CD4-positive, alpha-beta T cell treated with Interleukin-21 for 1 hour (primary cell): ENCODE measurements at places on chromosomes 7 and 10.

DNA sequence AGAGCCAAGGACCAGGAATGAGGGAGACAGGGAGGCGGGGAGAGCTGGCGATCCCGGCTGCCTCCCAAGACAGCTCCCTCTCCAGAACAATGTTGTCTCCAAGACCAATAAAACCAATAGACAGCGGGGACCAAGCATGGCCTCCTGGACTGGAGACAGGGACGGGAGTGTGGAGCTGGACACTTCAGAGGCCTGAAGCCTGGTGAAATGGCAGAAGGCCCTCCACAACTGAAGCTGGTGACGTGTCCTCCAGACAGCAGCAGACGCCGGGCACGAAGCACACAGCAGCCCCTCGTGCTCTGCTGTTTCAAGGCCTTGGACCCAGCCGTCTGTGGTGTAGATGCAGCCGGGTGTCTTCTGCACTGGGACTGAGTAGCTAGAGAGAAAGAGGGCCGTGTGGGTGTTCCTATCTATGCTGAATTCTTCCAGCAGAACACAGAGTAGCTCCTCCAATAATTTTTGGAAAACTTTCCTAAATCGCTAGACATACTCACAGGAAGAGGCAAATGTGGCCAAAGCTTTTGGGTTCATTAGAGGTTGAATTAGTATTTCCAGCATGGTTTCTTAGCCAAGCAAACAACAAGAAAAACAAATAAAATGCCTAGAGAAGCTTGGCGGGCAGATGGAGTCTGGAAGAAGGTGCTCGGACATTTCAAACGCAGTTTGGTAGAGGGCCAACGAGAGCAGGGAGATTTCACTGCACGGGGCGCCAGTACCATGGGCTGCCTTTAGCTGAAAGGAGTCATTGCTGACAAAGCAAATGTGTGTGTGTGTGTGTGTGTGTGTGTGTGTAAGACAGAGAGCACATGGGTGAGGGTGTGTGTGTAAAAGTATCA, 570.4 kb downstream of the TCERG1L start:
- DNase-seq, result no peak

- no peak for DNase-seq
These were observed 61.4 kb downstream of the ZRANB1 start for GRCh38 chr10:125003146-125003900.

GRCh38 chr10:84626397-84627087, 298.2 kb downstream of the CCSER2 start:
- DNase-seq, result no peak

DNA sequence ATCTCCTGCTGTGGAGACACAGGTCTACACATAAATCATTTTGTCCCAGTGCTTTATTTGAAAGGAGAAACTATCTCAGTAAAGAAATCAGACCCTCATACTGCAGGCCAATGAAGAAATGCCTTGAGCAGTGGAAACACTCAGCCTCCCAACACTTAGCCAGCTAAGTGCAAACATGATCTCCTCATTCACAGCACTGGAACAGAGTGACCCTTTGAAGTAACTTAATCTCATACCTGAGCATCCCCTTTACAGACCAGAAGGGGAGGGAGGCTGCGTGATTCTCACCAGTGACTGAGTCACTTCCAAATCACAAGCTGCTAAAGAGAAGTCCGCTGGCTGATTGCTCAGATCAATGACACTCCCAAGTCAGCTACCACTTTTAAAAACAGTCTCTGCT, 4.5 kb downstream of the CHST15 start:
- DNase-seq, result no peak

GRCh38 chr10:98420786-98421185, 5.8 kb upstream of the PYROXD2 start:
- DNase-seq, result no peak

DNA sequence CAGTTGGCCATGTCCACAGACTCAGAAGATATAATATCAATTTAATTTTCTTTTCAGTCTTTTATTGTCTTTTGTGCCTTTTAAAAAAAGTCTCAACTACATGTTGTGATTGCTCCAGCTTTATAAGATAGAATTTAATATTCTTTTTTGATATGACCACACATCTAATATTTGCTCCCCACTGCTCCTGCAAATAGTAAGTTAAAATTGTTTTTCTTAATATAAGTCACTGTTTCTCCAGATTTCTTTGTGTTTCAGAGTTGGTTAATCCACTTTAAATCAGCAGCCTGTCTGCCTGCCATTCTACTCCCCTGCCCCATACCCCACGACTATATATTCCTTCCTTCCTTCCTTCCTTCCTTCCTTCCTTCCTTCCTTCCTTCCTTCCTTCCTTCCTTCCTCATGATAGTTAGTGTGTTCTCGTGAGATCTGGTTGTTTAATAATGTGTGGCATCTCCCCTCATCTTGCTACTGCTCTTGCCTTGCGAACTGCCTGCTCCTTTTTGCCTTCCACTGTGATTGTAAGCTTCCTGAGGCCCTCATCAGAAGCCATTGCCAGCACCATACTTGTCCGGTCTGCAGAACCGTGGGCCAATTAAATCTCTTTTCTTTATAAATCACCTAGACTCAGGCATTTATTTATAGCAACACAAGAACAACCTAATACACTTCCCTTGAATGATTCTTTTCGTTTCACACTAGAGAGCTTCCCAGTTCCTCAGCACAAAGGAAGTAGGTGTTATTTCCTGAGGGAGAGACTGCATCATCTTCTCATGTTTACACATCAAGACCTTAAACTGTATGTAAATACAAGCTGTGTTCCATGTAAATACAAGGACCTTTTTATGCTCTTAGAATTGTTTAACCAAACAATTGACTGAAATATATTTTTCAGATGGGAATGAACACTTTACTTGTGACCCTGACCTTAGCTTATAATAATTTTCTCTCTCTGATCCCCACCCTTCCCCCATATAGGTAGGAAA, 24.5 kb downstream of the TAS2R16 start:
- DNase-seq, result no peak

- no peak for DNase-seq
These were observed 171.6 kb downstream of the GALNT17 start for GRCh38 chr7:71303566-71303965.

GRCh38 chr7:108045669-108046068, 42.7 kb upstream of the LAMB1 start:
- DNase-seq, result no peak

DNA sequence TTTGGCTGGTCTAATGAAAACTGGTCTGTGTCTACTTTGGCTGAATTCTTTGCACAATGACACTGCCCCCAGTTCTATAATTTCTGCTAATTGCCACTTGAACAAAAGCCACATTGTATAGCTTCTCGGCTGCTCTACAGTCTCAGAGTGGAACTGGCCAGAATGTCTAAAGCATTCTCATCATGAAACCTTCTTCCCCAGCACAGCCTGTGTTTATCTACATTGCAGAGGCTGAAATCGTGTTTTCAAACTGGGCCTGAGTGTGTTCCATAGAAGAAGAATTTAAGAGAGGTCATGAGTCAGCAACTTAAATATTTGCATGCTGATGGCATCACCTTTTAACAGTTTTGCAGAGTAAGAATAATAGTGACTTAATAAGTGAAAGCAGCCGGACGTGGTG, 177.2 kb downstream of the BUB3 start:
- no peak for DNase-seq

DNA sequence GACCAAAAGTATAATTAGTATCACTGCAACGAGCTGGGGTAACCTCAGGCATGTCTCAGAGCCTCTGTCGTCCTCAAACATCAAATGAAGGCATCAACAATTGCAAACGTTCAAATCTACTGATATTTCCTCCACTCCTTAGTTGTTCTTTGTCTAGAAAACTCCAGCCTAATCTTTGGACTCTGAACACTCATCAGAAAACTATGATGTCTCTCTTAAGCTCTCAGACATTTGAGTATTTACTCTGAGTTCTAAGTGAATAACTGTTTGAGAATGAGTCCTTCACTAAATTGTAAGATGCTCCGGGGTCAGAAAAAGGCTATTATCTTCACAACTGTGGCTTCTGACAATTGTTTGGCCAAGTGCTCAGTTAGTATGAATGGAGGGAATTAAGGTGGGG, 536.4 kb downstream of the NRG3 start:
- DNase-seq, result no peak

DNA sequence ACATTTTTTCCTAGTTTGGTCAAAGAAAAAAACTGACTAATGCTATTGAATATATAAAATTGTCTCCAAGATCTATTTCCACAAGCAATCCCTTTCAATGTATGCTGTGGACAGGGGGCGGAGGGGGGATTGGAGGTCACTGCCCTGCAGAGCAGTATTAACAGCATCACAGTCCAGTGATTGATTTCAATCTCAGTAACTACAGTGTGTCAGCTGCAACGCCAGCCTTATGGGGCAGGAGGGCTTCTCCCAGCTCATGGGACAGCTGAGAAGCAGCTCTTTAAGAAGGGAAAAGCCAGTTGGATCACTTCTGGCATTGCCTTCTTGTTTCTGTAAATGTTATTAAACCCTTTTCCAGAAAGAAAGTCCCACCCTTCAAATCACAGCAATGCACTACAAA, 65.0 kb downstream of the RAPGEF5 start:
- DNase-seq, result no peak

DNA sequence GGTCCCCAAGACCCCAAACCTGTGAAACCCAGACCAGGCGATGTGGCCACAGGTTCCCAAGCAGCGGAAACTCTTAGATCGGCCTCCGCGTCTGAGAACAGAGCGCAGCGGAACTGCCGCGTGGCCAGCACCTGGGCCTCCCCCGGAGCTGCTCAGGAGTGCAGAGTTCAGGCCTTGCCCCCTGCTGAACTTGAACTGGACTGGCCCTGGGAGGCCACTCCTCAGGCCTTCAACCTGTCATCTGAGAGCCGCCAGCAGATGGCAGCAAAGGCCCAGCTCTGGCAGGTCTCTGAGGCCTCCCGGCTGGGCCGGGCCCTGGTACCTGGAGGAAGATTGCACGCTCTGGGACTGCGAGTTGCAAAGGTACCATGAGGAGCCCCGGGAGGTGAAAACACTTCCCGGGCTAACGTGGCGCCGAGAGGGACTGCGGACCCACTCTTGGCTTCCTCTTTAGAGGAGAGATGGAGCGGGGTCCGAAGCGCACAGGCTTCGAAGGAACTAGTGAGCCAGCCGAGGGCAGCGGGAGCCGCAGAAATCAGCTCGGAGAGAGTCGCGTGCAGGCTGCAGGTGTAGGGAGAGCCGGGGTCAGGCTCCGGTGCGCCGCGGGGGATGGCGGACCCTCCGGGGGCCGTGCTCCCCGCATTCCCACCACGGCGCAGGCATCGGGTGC, 89.2 kb downstream of the PAXIP1 start:
- DNase-seq, result peak; percentile 87

DNA sequence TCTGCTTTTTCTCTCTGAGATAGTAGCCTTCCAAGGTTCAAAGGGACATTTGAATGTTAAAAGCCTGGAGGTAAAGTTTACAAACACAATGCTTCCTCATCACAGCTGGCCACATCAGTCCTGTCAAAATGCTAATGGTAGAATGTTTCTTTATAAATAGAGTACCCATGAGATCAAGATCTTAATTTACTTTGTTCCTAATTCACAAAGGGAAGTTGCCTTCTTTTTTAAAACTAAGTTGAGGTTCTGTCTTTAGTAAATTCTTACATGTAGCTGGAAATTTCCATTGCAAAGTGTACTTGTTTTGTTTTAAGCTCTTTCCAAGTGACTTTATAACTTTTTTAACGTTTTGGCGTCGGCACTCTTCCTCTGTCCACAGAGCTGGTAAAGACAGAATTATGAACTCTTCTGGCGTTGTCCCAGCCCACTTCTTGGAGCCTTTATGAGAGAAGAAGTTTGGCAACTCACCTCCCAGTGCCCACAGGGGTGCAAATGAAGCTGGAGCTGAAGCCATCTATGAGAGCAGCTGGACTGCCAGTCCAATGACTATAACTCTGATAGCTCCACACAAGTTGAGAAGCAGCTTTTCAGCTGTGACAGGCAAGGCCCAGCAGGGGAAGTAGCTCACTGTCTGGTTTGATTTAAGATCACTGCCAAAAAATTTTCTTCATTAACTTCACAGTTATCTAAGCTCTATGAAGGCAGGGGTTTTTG, 23.3 kb downstream of the FZD1 start:
- DNase-seq, result no peak

- no peak for DNase-seq
These were observed 6.2 kb upstream of the TPST1 start for GRCh38 chr7:66198956-66199355.
